ENCODE measurements at places on chromosomes 4 and X. TPM values are rescaled to one million over a fixed set of nuclear protein-coding genes. Genes with fewer than 3 reads are reported as not detected.

Gene SPANXA2
- total RNA-seq, result not detected

DNA sequence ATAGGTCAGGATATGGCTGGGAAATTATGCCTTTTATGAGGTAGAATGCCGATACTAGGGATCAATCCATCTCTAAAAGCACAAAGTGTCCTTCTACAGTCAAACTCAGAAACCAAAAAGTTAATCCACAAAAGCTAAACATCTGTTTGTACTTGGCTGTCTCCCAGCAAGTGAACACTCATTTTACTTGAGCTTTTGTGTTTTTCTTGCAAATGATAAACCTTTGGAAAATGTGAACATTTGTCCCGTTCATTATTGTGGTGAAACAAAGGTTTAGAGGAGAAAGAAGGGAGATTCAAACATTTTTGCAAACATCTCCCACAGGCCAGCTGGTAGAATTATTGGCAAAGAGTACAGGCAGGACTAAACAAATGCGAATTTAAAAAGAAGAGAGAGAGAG is 300.6 kb upstream of the SPANXN1 start:
- H3K4me1 ChIP-seq, result no peaks in the 10 kb centered on the region
- H3K27me3 ChIP-seq, result no peaks in the 10 kb centered on the region
- no peak overlapping the region for H3K4me3 ChIP-seq
- H3K27ac ChIP-seq, result no peak overlapping the region
- no peak for DNase-seq
- H3K36me3 ChIP-seq, result no peaks in the 10 kb centered on the region

GRCh38 chr4:24287096-24287495 is 297.3 kb downstream of the DHX15 start:
- H3K27ac ChIP-seq, result no peak overlapping the region
- DNase-seq, result no peak
- H3K27me3 ChIP-seq, result no peaks in the 10 kb centered on the region

- peak; percentile 4 for DNase-seq
- H3K4me1 ChIP-seq, result no peaks in the 10 kb centered on the region
- no peaks in the 10 kb centered on the region for H3K36me3 ChIP-seq
- H3K27ac ChIP-seq, result no peak overlapping the region
- H3K4me3 ChIP-seq, result no peak overlapping the region
- no peaks in the 10 kb centered on the region for H3K27me3 ChIP-seq
Measured at GRCh38 chr4:17762726-17763125, 18.7 kb downstream of the FAM184B start.

Gene MAGEA8
- total RNA-seq, result not detected

DNA sequence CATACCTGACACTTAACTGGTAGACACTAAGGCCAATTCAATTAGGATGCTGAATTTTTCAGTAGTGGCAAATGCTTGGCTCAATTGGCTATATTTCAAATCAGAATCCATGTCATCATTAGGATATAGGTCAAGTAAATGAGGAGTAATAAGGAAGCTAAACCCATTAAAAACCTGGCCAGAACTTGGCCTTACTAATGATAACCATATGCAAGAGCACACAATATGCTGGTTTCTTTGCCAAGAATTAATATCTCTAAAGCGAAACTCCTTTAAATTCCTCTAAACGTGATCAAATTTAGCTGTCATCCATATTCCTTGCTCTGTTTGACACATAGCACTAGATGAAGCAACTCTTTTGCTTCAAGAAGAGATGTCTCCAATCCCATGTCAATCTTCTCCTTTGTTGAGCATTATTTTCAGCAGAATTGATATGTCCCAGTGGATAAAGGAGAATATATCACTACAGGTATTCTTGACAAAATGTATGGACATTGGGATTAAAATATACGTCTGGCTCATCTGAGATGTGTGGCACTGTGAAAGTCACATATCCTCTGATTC is 206.1 kb upstream of the ANKRD50 start:
- no peaks in the 10 kb centered on the region for H3K27me3 ChIP-seq
- no peak overlapping the region for H3K4me3 ChIP-seq
- H3K27ac ChIP-seq, result no peak overlapping the region
- no peak for DNase-seq

GRCh38 chrX:68915778-68916177 is 87.0 kb downstream of the EFNB1 start:
- H3K36me3 ChIP-seq, result no peaks in the 10 kb centered on the region
- no peak overlapping the region for H3K27ac ChIP-seq
- peaks cover 5% of the 10 kb centered on the region for H3K27me3 ChIP-seq
- no peak for DNase-seq
